IMR-90 (cell line): ENCODE measurements at places on chromosomes 11 and 22.

DNA sequence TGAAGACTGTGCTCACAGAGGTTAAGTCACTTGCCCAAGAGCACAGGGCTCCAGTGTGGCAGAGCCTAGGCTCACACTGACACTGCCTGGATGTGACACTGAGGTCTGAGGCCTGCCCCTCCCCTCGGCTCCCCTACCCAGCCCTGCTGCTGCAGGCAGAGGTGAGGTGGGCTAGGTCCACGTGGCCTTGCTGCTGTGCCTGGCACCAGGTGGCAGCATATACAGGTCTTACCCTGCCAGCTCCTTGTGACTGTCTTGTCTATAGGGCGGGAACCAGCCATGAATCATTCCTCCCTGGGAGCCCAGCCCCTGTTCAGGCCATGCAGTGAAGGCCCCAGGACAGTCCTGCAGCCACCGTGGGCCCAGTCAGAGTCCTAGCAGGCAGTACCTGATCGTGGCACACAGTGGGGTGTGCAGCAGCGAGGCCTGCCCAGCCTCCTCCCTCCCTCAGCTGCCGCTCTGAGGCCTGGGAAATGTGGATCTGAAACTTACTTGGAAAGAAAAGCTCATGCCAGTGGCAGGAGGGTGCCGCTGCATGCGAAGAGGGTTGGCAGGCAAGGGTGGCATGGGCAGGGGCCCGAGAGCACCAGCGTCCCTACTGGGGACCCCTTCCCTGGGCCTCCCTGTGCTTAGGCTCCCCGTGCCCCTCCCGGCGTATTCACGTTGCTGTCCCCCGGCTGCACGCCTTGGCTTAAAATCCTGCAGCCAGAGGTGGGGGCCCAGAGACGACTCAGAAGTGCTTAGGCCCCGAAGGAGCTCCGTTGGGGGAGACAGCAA lies 1.2 kb upstream of the CERK start:
- DNase-seq, result peak; percentile 72

GRCh38 chr11:134652586-134653255 lies 240.7 kb upstream of the B3GAT1 start:
- no peak for DNase-seq

DNA sequence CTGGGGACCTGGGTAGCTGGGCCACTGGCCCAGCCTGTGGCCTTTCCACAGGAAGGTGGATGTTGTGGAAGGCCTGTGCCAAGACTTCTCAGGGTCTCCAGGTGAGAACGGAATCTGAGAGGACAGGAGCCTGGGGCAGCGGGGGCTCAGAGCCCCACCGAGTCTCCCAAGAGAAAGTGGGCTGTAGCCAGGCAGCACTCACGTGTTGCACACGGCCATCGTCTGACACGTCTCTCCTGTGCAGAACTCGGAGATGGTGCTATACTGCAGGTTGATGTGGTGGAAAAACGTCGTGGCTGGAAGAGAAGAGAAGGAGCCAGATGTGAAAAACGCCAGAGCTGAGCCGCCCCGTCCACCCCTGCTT lies 6.4 kb downstream of the MOB2 start:
- no peak for DNase-seq

DNA sequence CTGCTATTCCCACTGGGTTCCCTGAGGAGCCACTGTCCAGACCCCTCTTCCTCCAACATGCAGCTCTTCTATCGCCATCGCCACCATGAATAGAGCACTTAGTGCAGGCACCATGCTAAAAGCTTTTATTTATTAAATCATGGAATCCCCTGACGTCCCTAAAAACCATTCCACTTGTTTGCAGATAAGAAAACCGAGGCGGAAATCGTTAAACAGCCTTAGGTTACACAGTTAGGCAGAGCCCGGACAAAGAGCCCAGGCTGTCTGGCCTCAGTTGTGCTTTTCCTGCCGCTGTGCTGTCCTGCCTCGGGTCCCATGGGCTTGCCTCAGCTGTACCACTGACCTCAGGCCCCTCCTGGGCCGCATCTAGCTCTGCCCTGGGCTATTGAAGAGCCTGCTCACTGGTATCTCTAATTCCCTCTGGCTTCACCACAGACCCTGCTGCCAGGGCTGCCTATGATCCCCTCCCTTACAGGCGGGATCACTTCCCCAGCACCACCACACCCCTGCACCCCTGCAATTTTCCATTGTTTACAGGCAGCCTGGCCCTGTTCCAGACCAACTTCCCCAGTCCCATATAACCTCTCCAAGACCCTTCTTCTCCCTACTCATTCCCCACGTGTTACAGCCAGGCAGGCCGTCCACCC lies 13.0 kb upstream of the TUB start:
- no peak for DNase-seq

- peak; percentile 77 for DNase-seq
Observed at GRCh38 chr11:65426839-65427690, 4.5 kb downstream of the NEAT1 start.

- DNase-seq, result peak; percentile 35
Observed at GRCh38 chr11:45145379-45146071, 914 bp upstream of the PRDM11 start.

DNA sequence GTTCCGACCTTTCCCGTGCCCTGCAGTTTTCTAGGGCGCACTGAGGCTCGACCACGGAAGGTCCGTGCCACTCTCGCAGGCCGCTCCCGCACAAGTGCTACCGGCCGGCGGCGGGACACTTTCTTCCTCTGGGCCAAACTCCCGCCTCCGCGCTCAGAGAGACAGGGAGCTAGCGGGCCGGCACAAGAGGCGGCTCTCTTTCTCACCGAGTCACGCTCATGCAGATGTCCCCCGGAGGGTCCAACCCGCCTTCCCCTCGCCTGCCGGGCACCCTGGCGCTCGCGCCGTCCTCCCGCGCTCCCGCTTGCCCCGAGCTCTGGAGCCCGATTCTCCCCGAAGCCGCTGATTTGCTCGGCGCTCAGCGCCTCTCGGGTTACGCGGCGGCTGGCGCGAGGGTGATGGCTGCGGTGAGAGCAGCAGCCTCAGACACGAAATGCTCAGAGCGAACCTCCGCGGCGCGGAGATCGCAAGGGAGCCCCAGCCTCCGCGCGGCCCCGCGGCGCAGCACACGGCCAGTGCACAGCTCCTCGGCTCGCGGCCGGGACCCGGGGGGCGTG lies 1.0 kb downstream of the LMO1 start:
- peak; percentile 55 for DNase-seq

GRCh38 chr11:97140885-97141494 lies 751.2 kb downstream of the JRKL start:
- no peak for DNase-seq

- no peak for DNase-seq
Observed at GRCh38 chr11:45412521-45412920, 126.4 kb upstream of the SYT13 start.

GRCh38 chr11:66317322-66317722 lies 478 bp upstream of the CD248 start:
- peak; percentile 68 for DNase-seq

DNA sequence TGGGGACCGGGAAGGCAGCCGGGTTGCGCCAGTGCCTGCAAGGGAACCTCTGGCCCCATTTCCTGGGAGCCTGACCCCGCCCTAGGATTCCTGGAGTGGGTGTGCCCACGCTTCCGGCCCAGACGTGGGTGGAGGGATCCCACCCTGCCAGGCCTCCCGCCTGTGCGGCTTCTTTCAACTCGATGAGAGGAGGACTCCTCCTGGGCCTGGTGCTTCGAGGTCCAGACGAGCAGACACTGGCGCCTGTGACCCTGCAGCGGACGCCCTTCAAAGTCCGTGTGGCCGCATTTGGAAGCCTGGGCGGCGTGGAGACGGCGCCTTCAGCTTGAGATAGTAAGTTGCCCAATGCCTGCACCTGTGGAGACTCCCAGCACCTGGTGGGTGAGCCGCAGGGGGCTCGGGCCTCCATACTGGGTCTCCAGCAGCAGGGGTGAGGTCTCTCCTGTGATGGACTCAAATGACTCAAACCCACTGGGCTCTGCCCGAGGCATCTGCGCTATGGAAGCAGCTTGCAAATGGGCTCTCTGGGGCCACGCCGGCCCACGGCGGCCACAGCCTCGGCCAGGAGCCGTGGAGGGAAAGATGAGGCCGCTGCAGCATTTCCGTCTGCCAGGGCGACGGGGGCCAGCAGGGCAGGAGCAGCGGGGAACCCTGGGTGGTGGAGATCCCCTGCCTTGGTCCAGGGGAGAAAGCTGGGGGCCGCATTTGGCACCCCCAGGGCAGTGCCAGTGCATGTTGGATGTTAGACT lies 64.3 kb upstream of the PPARA start:
- no peak for DNase-seq

GRCh38 chr11:126744699-126745098 lies 255.9 kb downstream of the KIRREL3 start:
- no peak for DNase-seq

DNA sequence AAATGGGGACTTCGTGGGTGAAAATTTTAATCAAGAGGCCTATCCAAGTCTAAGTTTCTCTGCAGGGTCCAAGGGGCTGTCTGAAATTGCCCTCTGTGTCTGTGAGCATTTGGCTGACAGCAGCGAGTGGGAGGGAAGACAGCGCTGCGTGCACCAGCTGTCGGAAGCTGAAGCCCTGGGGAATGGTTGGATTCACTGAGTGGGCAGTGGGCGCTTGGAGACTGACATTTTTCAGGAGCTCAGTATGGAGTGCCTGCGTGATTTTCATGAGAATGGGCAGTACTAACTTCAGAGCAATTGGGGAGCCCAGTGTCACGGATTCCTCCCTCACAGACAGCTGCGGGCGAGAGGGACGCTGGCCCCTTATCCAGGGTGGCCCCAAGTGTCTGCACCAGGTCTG lies 388.8 kb upstream of the B3GAT1 start:
- no peak for DNase-seq

DNA sequence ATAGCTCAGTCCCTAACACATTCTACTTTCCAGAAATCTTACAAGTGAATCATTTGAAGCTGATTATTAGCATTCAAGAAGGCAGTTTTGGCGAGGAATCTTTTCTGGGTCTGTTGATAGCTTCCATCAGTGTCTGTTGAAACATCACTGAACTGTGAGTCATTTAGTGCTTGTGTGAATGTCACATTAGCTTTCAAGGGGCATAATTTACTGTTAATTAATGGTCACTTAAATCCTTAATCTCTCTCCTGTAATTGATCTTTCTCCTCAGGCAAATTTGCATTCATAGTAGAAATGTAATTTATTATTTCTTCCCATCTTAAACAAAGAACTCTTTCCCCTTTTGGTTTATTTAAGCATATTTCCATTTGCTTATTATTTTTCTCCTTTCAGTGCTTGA lies 2.6 kb downstream of the HTR3B start:
- DNase-seq, result no peak

- no peak for DNase-seq
Observed at GRCh38 chr11:45674481-45675190, 9.2 kb upstream of the CHST1 start.

- DNase-seq, result peak; percentile 13
Observed at GRCh38 chr11:119505861-119506260, 82.9 kb upstream of the THY1 start.

GRCh38 chr11:122108192-122108799 lies 7.7 kb downstream of the BLID start:
- peak; percentile 70 for DNase-seq

DNA sequence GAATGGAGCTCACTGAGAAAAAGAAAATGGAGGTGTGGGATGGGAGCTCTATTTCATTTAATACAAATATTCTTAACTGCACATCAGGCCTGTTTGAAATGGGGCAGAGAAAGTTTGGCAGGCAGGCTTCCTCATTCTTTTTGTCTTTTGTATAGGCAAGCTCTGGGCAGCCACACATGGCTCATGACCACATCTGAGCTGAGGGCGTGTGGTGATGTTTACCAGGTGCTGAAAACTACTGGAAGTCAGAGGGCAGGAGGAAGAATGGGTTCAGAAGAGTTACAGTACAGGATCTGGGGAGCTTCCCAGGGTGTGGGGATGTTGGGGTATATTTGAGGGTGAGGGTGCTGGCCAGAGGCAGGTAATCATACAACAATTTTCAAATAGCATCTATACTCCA lies 66.3 kb upstream of the NAV2 start:
- DNase-seq, result peak; percentile 30

DNA sequence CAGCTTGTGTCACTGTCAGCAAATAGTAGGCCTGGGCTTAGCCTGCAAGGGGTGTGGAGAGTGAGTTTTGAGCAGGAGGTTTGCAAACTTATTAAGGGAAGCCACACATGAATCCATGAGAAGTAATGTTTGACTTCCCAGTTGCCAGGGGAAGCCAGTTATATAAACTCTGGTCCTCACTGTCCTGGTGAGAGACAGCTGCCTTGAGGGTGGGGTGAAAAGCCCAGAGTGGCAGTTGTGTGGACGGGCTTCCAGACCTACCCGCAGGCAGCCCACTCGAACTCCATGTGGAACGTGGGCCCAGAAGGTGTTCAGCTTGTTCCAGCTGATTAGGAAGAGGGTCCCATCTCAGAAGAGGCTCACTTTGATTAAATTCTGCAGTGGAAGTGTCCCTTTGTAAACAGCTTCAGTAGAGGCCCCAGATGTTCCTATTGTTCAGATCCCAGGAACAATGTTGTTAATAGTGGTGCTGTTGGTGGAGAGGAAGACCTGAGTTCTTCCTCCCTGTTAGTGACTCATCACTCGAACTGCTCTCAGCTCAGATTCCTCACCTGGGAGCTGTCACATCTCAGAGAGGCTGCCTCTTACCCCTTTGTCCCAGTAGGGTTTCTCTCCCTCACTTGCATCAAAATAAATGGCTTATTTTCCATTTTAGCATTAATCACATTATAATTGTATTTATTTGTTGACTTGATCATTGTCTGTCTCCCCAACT lies 63.4 kb downstream of the GRAMD1B start:
- DNase-seq, result no peak

DNA sequence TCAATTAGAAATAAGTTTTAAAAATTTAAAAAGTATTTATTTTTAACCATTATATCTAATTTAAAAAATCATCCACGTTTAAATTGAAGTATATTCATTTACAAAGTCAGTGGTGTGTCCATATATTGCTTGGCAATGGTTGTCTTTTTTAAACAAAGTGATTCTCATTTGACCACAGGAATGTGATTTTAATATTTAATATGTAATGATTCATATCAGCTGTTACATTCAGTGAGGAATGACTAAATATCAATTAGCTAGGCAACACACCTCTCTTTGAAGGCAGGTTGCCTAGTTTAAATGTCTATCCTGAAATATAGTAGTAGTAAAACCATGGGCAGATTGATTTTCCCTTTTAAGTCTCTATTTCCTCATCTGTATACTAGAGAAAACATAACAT lies 392.2 kb upstream of the CCDC179 start:
- DNase-seq, result no peak

DNA sequence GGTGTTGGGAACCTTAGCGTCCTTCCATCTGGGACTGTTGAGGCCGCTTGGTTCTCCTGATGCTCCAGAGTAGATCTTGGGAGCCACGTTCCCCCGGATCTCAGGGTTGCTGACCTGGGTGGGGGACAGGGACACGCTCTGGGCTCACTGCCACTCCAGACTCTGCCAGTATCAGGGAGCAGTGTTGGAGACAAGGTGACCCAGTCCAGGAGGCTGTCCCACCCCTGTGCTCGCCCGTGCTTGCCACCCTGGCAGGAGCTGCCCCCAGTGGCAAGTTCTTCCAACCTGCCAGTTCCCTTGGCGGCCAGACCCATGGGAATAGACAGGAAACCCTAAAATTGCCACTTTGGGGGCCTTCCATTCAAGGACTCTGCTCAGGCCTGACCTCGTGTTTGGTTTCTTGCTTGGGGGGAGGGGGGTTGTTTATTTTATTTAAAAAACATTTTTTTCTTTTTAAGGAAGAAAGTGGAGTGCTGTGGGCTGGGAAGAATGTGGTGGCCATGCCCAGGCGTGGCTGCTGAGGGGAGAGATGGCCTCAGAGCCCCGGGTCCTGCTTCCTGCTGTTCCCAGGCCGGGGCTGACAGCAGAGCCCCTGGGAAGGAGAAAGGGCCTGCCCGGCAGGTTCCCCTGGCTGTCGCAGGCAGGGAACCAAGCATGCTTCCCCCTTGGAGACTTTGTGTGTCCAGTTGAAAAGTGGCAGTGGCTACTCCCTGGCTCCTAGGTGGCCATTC lies 7.2 kb downstream of the GRK2 start:
- DNase-seq, result no peak
